ENCODE measurements at places on chromosomes 6 and 20.

- no peak for DNase-seq
Observed at GRCh38 chr6:130500693-130501092, 134.9 kb downstream of the TMEM200A start.

DNA sequence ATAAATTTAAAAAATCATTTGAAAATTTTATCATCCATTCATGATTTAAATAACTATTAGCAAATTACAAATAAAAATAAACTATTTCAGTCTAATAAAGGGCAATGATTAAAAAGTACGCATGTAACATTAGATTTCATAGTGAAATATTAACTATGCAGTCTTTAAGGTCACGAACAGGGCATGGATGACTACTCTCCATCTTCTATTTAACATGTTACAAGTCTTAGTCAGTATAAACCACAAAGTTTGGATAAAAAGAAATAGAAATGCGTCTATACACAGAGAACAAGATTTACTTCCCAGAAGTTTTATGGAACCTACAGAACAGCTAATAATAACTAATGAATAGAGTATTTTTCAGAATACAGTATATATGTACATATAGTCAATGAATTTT is 1016.0 kb downstream of the EYS start:
- DNase-seq = no peak

DNA sequence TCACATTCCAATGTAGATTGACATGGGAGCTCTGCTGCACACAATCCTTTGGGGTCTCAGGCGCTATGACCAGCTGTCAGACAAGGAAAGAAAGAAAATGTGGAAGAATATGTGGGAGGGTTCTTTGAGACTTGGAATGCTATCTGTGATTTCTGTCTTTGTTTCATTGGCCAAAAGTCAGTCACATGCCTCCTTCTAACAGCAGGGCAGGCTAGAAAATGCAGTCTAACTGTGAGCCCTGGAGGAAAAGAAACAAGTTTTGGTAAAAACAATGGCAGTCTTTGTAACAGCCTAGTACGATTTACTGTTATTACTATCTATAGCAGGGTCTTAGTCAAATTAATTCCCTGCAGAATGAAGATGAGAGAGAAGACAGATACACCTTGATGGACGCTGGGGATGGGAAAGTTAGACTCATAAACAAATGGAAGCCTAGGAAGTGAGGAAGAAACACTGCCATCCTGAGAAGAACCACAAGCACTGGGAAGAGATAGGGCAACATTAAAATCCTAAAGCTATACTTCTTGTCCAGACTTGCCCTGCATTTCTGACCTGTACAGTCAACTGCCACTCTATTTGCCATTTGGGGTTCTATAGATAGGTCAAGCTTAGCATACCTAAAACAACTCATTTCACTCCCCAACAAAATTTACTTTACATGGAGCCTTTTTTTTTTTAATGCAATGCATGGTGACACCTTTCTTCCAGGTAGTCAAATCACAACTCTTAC is 833.0 kb downstream of the KIF16B start:
- no peak for DNase-seq

- DNase-seq = no peak
Observed at GRCh38 chr6:145705561-145705960, 29.8 kb downstream of the EPM2A start.

- no peak for DNase-seq
Observed at GRCh38 chr6:146909886-146910285, 294.3 kb upstream of the STXBP5 start.

- DNase-seq = no peak
Observed at GRCh38 chr6:40392589-40392988, 194.6 kb downstream of the LRFN2 start.

GRCh38 chr6:37582306-37582705 is 82.6 kb upstream of the CCDC167 start:
- DNase-seq = no peak

GRCh38 chr6:154824076-154824475 is 90.9 kb downstream of the SCAF8 start:
- DNase-seq = no peak

DNA sequence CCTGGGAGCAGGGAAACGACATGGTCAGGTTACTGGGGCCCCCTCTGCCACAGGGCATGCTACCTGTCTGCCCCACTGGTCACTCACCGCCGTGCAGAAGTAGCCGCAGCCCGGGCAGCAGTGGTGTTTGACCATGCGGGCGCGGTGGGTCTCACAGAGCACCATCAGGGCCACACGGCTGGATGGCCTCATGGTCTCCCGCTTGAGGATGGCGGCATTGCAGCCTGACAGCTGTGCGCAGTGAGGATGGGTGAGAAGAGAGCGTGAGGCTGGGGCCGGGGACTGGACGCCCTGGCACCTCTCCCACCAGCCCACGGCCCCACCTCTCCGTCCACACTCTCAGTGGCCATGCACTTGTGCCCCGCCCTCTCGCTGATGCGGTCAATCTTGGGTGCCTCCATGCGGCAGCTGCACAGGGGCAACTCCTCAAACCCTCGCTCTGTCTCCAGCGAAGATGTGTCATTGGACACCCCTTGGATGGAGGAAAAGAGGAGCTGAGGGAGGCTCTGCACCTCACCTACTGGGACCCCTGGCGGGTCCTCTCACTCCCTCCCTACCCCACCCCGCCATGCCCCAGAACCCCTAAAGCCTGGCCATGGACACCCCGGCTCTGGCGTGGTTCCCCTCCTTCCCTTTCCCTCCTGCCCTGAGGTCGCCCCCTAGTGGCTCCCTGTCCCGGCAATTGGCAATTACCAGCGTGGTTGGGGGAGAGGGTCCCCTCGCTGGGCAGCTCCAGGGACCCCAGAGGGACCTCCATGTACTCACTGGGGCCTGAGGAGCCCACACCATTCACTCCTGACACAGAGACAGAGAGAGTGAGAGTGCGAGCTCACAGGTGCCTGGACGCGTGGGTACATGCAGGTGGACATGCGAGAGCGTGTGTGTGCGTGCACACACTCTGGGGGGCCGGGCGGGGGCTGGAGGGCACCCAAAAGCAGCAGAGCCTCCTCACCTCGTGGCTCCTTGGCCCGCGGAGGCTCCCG is 8.9 kb downstream of the EHMT2 start:
- no peak for DNase-seq

DNA sequence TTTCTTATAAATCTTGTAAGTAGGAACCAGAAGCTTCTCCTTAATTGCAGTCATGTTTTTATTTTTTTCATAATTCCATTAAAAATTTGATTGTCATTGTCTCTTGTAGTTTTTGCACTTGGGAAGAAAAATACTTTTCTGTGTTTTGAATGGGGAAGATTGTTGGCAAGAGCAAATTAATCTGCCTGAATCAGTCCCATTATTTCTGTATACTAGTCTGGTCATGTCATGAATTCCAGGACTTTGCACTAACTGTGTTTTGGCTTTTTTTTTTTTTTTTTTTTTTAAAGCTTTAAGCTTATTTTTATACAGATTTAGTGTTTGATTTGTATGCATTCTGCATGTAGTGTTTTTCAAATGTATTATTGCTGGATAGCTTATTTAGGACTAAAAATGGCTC is 47.6 kb downstream of the RALGAPB start:
- DNase-seq = no peak

DNA sequence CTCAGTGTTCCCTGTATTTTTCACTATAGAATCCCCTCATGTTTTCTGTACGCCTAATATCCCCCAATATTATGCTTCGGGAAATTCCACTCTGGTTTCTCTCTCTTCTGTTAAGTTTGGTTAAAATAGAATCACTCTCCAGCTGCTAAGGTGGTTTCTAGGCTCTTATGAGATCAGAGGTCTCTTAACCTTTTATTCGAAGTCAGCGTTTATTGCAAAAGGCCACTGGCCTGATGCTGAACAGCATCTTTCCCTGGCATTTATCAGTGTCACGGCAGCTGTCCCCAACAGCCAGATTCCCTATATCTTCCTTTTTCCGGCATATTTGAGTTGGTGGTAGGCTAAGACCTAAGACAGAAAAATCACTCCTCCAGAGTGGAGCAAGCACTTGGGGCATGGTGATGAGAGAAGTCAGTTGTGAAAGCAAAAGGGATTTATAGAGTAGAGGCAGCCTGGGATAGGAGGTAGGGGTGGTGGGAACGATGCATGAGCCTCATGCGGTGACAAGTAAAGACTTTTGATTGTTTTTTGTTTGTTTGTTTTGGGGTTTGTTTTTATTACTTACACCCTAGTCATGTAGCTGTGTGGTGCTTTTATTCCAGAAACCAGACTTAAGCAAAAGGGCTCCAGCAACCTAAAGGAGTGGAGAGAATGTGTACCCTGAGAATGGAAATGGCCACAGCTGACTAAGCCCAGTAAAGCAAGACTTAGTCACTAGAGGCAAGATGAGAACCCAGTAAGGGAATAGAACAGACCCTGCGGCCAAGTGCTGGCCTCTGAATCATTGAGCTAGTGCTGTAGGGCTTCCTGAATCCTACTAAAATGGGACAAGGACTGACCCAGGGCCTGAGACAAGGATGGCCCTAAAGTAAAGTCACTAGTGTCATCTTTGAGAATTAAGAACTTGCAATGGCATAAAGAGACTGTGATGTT is 233.0 kb upstream of the PRND start:
- no peak for DNase-seq

DNA sequence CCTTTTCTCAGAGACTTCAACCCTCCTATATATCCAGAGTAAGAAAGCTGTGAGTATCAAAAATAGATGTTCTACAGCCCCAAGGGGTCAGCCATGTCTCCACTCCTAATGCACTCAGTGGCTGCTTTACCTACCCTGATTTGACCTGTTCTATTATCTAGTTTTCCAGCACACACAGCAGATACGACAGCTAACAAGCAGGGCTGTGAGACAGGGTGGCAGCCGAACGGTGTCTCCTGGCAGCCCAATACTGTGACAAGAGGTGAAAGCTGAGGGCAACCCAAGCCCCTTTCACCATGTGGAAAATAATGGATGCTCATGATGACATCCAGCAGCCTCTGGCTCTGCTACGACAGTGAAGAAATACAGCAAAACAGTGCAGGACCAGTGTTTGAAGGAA is 67.9 kb downstream of the KIF13A start:
- DNase-seq = no peak

DNA sequence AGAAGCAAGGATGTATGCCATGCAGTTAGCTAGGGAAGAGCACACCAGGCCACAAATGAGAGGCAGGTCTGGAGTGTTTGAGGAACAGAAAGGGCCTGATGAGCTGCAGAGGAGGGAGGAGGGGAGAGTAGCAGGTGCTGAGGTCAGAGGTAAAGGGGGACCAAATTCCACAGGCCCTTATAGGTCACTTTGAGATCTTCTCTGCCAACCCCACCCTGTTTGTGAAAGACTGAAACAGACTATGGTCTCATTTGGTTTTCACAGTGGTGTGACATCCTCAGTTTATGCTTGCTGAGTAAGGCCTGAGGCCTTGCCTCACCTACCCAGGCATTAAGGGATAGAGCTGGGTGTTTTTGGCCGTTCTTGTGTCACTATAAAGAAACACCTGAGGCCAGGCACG is 187.7 kb upstream of the MYLIP start:
- DNase-seq = no peak

- no peak for DNase-seq
Observed at GRCh38 chr20:19275630-19276071, 63.2 kb downstream of the SLC24A3 start.

- no peak for DNase-seq
Observed at GRCh38 chr20:16490696-16491095, 82.6 kb downstream of the KIF16B start.

DNA sequence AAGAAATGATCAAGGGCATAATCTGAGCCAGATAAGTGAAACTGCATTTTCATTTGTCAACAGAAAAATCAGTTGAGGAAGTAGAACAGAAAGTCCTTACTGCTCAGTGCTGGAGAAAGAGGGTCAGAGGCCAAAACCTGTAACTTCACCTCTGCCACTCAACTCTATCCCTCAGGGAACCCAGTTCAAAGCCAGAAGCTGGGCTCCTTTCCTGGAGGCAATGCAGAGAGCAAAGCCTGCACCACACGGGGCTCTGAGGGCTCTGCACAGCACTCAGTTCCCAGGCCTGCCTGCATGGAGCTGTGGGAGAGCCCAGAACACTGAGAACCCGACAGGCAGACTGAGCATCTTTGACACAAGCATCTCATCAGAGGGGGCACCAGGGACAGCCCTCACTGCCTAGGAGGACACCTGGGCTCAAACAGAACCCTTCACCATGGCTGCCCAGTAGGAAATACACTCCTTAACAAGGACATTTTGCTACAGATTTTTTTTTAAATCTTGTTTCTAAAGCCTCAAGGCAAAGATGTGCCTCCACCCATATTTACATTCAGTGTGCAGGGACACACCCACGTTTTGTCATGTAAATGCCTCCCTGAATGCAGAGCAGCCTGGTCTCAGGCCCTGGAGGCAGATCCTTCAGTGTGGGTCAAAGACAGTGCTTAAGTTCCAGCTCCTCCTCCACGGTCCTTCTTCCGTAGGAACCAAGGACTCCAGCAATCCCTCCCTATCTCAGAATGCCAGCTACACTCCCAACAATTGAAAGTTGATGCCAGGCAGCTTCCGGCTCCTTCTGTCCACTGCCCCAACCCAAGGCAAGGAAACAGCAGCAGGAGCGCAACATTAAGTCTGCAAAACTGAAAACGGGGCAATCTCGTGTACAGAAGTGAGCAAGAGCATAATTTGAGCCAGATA is 6.6 kb downstream of the RNASET2 start:
- no peak for DNase-seq
